ENCODE measurements at places on chromosomes 5 and 9.

DNA sequence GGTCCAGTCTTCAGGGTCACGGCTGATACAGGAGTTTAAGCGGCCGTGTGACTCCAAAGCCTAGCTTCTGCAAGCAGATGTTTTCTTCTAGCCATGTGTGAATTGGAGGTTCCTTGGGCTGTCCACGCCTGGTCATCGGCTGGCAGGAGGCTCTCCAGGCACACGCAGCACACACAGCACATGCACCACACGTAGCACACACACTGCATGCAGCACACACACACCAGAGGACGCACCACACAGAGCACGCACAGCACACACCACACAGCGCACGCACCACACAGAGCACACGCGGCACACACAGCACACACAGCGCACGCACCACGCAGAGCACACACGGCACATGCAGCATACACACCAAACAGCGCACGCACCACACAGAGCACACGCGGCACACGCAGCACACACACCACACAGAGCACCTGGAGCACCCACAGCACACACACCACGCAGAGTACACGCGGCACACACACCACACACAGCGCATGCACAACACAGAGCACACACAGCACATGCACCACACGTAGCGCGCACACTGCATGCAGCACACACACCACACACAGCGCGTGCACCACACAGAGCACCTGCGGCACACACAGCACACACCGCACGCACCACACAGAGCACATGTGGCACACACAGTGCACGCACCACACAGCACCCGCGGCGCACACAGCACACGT lies 234.3 kb downstream of the FANCC start:
- DNase-seq = no peak

DNA sequence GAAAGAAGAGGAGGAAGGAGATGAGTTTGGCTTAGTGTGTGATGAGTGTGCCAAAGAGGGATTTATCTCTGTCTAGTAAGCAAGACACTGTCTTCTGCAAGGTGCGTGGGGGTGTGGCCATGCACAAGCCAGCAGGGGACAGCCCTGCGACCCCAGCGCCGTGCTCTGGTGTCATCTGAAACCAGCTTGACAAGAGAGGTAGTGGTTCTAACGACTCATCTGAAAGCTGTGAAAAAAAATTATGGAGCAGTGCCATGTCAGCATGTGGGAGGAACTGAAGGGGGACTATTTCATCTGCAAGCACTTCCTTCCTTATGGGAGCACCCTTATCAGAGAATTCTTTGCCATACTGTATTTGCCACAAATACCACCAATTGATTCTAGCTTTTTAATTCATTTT lies 398.6 kb downstream of the PSAT1 start:
- DNase-seq = peak; percentile 61

DNA sequence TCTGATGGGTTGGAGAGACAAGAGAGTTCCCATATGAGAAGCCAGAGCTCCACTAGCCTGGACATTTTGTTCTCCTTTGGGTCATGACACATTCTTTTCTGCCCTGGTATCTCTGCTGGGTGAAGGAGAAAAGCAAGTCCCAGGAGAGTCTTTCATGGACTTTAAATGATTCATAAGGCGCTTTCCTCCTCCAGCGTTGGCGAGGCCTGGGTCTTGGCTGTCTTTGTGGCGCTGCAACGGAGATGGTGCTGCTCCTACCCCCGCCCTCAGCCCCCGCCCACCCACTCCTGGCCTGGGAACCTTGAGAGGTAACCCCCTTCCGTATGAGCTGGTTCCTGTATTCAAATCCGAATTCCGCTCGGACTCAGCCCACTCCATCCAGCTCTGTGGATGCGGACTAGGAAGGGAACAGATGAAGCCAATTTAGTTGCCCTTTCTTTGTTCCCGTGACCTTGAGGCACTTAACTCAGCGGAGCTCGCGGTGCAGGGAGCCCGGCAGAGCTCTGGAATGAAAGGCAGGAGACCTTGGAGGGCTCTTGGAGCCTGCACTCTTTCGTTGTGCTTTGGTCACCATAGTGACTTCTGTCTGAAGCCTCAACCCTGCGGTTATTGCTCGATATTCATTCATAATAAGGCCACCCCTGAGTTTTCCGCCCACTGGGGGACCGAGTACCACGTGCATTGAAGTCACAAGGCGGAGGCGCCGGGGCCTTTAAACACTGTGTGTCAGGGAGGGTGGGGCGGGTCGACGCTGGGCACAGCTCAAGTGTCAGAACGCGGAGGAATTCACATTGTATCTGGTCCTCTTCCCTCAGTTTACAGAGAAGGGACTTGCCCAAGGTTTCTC lies 14.0 kb upstream of the PWWP2A start:
- DNase-seq = no peak

DNA sequence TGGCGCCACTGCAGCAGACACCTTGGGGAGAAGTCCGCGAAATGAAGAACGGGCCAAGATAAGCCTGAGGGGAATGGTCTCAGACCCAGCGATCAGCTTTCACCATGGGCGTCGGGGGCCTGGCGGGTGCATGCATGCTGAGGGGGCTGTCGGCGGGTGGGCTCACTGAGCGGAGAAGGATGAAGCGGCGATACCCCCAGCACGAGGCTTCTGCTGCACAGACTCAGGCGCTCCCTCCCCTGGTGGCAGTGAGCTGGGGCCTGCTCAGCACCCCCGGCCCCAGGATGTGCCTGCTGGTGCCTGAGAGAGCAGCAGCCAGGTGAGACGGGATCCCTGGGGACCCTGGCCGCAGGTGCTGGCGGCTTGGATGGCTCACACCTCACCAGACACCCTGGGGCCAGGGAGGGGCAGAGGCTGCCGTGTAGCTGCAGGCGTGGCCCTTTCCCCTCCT lies 31.2 kb downstream of the CEP72 start:
- peak; percentile 78 for DNase-seq

GRCh38 chr9:132069046-132069898 lies 10.4 kb downstream of the MED27 start:
- no peak for DNase-seq

DNA sequence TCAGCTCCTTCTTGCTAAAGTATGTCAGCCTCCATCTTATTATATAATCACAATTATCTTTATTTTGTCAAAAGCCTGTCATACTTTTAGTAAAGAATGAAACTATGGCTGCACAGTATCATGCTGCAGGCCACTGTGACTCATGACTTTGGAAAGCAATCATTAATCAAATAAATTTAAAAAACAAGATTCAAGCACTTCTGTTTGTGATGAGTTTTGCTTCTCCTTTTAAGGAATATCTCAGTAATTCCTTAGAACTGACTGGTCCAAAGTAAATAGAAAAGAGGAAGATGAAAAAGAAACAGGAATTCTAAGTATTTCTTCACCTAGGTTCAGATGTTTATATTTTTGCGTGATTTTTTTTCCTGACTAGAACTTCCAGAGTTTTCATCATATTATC lies 83.1 kb downstream of the EDIL3 start:
- no peak for DNase-seq
